ENCODE measurements at places on chromosomes 12 and 14.
A peak's percentile ranks its signal among the peaks of the same experiment; 100 is the strongest.

- no peak for DNase-seq
Measured at GRCh38 chr14:37129047-37129446, 43.4 kb downstream of the SLC25A21 start.

GRCh38 chr14:78491048-78491447 lies 320.9 kb downstream of the NRXN3 start:
- no peak for DNase-seq

DNA sequence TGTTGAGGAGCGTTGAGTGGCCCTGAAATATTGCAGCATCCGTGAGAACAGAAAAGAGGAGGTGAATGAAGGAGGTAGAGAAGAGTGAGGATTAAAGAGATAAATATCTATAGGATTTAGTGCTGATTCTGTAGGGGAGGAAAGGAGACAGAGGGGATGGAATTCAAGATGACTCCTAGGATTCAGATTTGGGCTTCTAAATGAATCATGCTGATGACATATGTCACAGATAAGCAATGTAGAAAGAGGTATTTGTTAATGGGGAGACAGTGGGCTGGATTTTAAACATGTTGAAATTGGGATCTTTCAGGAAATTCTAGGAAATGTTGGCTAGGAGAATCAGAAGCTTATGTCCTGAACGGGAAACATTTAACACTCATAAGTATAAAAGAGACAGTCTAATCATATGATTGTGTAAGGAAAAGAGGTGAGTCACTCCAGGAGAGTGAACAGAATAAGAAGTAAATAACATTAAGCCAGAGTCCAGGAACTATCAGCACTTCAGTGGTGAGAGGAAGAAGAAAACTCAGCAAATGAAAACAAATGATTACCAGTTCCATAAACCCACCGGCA lies 58.1 kb upstream of the DIO2 start:
- DNase-seq = peak; percentile 6

DNA sequence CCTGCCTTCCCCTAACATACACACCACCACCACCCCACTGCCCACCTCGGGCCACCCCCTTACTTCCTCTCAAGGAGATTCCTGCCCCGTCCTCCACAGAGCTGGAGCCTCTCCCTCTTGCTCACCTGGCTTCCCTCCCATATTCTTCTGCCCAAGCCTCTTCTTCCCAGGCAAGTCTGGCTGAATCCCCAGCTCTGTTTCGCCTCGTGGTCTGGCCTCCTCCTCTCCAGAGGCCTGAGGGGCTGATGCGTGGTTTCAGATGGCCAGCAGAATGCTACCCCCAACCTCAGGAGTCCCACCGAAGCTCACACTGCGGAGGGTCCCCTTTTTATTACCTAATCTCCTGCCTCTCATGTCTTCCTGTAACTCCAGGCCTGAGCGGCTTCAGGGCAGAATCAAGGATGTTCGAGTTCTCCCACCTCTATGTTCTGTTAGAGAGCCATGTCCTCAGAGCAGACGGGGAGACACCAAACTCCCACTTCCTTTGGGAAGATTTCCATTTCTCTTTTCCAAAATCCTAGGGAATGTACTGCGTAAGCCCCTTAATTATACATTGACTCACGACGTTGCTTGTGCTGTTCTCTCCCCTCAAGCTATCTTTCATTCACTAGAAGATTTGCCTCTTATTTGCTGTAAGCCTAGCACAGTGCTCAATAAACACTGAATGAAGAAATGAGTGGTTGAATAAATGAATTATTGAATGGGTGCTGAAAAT lies 33.9 kb upstream of the LTBP2 start:
- no peak for DNase-seq

GRCh38 chr12:74903522-74903921 lies 306.1 kb downstream of the KCNC2 start:
- DNase-seq = no peak

GRCh38 chr14:53651096-53651740 lies 305.4 kb downstream of the BMP4 start:
- DNase-seq = no peak

GRCh38 chr12:30913323-30913722 lies 13.2 kb upstream of the TSPAN11 start:
- DNase-seq = no peak

DNA sequence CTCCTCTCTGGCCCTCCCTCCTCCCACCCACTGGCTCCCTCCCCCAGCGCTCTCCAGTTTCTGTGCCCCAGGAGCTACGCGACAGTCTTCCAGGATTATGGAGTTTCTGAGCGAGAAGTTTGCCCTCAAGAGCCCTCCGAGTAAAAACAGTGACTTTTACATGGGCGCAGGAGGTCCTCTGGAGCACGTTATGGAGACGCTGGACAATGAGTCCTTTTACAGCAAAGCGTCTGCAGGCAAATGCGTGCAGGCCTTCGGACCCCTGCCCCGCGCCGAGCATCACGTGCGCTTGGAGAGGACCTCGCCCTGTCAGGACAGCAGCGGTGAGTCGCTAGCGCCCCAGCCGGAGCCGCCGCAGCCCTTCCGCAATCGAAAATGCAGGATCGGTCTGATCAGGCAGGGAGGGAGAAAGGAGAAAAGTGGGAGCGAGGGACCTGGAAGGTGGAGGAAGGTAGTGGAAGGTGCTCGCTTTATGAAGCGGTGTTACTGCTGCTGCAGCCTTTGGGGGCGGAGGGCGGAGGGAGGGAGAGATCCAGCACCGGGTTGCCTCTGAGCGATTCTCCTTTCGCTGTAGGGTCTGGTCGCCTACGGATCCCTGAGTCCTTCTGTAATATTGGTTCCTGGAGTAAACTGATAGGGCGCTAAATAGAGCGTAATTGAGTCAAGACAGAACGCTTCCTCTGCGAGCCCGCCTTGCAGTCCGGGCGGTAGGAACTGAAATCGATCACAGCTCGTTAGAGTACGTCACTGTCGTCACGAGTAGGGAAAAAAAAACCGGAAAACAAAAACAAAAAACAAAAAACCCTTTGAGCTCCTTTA lies at the start of gene ALX1:
Gene ALX1, plus strand, starts transcription at position 56 of the 819 bp plus-strand sequence. Its CDS starts 42 bp downstream, at position 98.
- DNase-seq = peak; percentile 15

GRCh38 chr12:107992870-107993451 lies 136.1 kb upstream of the WSCD2 start:
- DNase-seq = peak; percentile 24

GRCh38 chr14:70926235-70926830 lies 19.1 kb downstream of the PCNX1 start:
- no peak for DNase-seq

- DNase-seq = no peak
Measured at GRCh38 chr14:73722581-73722980, 8.4 kb upstream of the PNMA1 start.

GRCh38 chr12:126708492-126708896 lies 1558.5 kb upstream of the TMEM132C start:
- no peak for DNase-seq

DNA sequence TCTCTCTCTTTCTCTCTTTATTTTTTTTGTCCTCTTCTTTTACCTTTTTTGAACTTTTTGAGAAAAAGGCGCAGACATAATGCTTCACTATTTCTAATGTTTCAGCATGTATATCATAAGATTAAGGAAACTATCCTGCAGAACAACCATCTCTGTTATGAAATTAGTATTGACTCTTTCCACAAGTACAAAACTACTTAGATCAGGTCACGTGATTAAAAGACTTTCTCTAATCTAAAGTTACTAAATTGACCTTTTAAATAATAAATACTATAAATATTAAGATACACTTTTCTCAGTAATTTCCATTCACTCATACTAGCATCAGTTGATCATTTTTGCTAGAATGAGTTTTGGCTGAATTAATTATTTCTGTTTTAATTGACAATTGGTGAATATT lies 844.5 kb upstream of the LRFN5 start:
- DNase-seq = no peak

DNA sequence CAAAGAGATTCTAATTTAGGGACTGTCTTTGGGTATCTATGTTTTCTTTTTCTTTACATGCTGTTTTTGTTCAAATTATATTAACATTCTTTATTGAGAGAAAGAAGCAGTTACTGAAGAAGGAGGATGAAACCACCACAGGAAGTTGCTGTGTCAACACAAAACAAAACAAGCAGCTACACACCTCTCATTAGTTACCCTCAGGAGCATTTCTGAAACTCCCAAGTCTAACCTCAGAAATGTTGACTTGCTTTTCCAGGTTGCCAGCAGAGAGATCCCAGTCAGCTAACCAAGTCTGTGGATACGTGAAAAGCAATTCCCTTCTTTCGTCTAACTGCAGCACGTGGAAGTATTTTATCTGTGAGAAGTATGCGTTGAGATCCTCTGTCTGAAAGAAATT lies 33.5 kb downstream of the CLEC1A start:
- no peak for DNase-seq

Measured in fibroblast of skin of back (primary cell).